ENCODE measurements at places on chromosomes 6 and 20.

DNA sequence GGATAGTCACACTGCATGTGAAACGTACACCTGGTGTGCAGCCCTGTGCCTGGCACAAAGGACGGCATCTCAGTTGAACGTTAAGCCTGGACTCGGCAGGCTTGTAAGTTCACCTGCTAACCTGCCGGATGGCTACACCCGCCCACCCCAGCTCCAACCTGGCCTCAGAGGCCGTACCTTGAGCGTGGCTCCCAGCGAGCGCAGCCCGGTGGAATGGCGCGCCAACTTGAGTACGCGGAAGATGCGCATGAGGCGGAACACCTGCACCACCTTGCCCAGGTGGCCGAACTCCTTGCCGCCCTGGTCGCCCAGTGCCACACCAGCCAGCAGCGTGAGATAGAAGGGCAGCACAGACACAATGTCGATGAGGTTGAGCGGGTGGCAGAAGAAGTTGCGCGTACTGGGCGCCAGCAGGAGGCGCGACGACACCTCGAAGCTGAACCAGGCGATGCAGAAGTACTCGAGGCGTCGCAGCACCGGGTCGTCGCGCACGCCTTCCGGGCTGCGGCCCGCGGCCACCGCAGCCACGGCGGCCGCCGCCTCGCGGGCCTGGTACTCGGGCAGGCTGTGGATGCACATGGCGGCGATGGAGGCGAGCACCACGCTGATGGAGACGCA is 3.3 kb downstream of the KCNS1 start:
- no peak for DNase-seq

DNA sequence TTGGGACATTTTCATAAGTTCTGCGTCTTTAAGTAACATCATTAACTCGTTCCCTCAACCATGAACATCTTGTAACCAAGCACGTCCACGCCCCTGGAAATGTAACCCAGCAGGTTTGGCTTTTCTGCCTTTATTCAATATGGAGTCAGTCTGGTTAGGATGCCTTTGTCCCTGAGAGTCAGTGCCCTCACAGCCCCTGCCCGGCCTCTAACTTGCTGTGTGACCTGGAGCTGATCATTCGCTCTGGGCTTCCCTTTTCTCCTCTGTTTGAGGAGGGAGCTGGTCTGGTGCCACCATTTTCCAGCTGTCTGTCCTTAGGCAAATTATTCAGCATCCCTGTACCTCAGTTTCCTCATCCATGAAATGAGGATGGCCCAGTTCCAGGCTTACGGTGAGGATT is 26.5 kb upstream of the ANGPT4 start:
- no peak for DNase-seq

GRCh38 chr6:105186576-105186975 is 6.8 kb upstream of the POPDC3 start:
- DNase-seq: no peak

DNA sequence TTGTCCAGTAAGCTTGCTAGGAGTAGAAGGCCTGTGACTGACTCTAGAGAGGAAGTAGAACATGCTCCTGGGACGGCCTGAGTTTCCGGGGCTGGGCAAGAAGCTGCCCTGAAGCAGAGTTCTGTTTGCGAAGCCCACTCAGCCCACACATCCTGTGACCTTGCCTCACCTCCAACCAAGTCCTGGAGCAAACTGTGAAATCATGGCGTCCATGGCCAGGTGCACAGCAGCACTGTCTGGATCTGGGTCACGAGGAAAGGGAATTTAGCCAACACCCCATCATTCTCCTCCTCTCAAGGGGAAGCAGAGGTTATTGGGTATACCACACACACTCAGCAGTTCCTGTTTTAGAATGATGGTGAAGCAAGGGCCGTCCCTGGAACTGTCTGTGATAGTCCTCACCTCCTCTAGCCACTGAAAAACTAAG is 87.5 kb downstream of the CRYBG1 start:
- no peak for DNase-seq

GRCh38 chr20:22921595-22922421 is 113.3 kb upstream of the SSTR4 start:
- no peak for DNase-seq

- no peak for DNase-seq
Observed at GRCh38 chr6:126086560-126086959, 100.2 kb downstream of the TRMT11 start.

DNA sequence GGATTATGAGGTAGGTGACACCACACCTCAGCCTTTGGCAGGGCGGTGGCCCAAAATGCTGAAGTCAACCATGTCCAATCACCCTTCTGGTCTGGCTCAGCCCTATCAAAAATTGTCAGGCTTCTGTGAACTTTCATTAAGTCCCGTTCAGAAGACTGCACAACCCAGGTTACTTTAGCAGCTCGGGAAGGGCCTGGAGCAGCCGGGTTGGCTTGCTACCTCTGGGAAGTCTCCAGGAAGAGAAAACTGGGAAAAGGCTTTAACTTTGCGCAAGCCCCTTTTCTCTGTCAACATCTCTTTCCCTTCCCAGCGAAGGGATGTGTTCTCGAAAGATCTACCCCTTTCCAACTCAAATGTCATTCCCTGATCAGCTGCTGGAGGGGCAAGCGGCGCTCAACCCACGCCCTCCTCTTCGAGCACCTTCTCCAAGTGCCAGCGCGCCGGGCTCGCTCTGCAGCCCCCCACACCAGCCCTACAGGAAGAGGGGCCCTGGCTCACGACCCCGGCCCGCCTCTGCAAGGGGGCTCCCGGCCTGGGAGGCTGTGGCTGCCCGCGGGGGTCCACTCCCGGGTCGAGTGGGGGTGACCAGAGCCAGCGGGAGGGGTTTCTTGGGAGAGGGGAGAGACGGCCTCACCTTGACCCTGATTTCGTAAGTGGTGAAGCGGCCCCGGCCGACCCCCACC is 573 bp downstream of the SNX3 start:
- DNase-seq: peak; percentile 41

- DNase-seq: no peak
Observed at GRCh38 chr6:24755279-24755678, 19.5 kb upstream of the GMNN start.

DNA sequence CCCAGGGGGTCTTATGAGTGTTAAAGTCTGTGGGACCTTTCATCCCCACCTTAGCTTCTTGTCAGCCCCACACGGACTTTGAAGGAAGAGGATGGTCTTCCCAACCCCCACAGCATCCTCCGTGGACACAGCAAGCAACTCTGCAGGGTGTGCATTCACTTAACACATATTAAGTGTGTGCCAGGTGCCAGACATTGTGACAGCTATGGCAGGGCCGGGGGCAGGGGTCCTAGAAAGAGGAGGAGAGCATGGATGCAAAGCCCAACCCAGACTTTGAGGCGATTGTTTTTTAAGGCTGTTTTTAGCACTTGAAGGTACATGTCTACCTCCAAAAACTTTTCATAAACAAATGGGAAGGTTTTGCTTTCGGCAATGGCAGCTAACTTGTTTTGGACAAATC is 121.6 kb upstream of the KCNG1 start:
- no peak for DNase-seq

GRCh38 chr6:141035312-141036200 is 1097.2 kb upstream of the GJE1 start:
- DNase-seq: no peak

- DNase-seq: no peak
Observed at GRCh38 chr6:16434885-16435284, 196.5 kb downstream of the GMPR start.

- DNase-seq: no peak
Observed at GRCh38 chr6:139378882-139379341, 4.5 kb upstream of the CITED2 start.

DNA sequence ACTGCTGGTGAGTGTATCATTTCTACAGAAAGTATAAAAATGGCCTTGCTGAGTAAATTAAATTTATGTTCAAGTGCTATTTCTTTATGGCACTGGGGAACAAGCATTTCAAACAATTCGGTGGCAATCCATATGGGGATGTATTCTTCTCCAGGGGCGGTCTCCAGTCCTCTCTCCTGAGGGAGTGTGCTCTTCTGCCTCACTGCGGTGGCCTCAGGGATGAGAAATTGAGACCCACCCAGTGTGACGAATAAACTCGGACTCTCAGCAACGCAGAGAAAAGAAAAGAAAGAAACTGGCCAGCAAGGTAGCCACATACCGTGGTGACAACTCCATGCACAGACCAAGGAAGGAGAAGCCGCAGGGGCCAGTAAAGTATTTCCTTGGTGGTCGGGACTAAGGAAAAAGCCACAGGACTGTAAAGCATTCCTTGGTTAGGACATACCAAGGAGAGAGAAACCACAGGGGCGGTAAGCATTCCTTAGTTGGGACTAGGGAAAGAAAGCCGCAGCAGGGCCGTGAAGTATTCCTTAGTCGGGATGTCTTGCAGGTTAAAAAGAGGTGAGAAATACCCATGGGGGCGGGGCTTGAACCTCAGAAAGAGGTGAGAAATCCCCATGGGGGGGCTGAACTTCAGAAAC is 13.6 kb upstream of the GOPC start:
- peak; percentile 20 for DNase-seq

- DNase-seq: no peak
Observed at GRCh38 chr20:3315136-3315535, 76.1 kb upstream of the SLC4A11 start.
